ENCODE measurements at places on chromosomes 6 and 20.

DNA sequence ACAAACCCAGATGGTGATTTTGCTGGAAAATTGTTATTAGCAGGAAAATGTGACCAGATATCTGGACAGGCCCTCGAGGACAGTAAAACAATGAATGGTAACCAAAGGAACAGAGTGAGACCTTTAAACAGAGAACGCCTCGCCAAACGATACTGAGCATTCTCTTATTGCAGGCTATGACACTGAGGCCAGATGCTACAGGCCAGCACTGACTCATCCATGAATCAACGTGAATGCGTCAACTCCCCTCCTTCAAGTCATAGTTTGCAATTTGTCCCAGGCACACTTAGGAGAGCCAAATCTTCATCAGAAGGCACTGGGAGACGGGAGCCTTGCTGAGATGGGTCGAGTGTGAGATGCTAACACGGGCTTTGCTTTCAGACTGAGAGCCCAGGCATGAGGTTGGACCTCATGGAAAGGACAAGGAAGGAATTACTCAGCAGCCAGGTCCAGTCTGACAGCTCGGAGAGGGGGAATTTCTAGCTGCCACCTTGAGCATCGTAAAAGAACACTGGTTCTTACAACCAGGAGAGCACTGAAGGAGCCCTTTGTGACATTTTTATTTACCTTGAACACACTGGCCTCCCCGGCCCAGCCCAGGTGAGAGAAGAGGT is 60.7 kb downstream of the BMP7 start:
- DNase-seq = no peak

GRCh38 chr6:149452037-149452939 is 32.5 kb downstream of the ZC3H12D start:
- DNase-seq = no peak

GRCh38 chr6:47715782-47716181 is 17.4 kb downstream of the ADGRF4 start:
- no peak for DNase-seq

- no peak for DNase-seq
Measured at GRCh38 chr6:129890164-129890563, 29.0 kb upstream of the TMEM244 start.

DNA sequence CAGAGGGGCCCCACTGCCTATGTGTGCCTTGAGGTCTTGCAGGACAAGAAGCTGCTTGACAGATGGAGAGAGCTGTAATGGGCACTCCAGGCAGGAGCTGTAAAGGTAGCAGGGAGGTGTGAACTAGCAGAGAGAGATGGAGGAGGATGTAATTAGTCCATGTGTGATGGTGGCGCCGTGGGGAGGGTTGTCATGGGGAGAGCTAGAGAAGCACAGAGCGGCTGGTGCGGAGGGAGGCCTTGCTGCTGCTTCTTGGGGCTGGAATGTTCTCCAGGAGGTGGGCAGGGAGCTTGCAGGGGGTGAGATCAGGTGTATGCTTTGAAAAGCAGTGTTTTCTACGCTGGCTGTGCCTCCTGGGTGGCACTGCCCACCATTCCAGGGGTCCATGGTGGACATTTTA is 32.1 kb downstream of the APCDD1L start:
- DNase-seq = peak; percentile 32

GRCh38 chr6:12173181-12173580 is 117.0 kb upstream of the EDN1 start:
- no peak for DNase-seq

GRCh38 chr6:111484633-111484930 is 1.6 kb upstream of the REV3L start:
- no peak for DNase-seq

DNA sequence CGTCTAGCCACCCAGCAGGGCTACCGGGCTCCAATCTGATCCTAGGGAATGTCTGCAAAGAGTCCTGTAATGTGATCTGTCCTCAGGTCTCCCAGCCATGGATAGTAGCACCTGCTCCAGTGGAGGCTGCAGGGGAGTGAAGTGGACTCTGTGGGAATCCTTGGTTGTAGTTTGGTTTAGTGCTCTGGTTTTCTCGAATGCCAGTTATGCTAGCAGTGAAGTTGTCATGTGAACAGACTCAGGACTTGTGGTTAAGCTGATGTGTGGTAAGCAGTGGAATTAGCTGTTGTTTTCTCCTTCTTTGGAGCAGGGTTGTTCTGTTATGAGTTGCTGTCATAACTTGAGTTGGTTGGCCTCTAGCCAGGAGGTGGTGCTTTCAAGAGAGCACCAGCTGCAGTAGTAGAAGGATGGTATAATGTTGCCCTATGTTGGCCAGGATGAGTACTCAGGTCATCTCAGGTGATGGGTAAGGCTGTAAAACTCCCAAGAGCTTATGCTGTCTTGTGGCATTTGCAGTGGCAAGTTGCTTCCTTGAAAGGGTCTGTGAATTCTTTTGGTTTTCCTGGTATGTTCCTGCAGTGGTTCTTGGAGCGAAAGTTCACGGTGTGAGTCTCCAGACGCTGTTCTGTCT is 390.2 kb downstream of the UTRN start:
- DNase-seq = no peak

- DNase-seq = no peak
Measured at GRCh38 chr6:138824482-138825144, 28.7 kb downstream of the ECT2L start.

GRCh38 chr6:140816681-140817080 is 1316.0 kb upstream of the GJE1 start:
- no peak for DNase-seq

GRCh38 chr6:166286839-166287271 is 21.3 kb downstream of the PRR18 start:
- no peak for DNase-seq

- DNase-seq = no peak
Measured at GRCh38 chr6:36032261-36032660, 4.7 kb downstream of the MAPK14 start.

GRCh38 chr20:5606350-5606749 is 143.9 kb upstream of the SHLD1 start:
- DNase-seq = no peak

GRCh38 chr6:164991573-164991972 is 317.8 kb downstream of the C6orf118 start:
- no peak for DNase-seq

DNA sequence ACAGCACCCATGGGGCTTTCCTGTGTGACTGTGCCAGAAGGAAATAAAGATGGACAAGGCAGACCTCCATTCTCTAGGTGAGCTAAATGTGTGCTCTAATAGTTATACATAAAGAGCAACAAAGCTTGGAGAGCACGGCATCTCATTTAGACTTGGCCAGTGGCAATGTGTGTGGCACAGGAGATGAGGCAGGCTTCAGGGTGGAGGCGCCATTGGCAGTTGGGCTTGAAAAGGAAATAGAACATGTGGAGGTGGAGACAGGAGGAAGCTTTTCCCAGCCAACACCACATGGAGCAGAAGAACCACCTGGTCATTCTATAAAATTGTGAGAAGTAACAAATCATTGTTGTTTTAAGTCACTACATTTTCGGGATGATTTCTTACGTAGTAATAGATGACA is 3.6 kb upstream of the RALY start:
- no peak for DNase-seq

GRCh38 chr20:51931371-51931781 is 129.1 kb upstream of the SALL4 start:
- peak; percentile 79 for DNase-seq

- peak; percentile 47 for DNase-seq
Measured at GRCh38 chr20:3358676-3359340, 48.7 kb downstream of the DNAAF9 start.

DNA sequence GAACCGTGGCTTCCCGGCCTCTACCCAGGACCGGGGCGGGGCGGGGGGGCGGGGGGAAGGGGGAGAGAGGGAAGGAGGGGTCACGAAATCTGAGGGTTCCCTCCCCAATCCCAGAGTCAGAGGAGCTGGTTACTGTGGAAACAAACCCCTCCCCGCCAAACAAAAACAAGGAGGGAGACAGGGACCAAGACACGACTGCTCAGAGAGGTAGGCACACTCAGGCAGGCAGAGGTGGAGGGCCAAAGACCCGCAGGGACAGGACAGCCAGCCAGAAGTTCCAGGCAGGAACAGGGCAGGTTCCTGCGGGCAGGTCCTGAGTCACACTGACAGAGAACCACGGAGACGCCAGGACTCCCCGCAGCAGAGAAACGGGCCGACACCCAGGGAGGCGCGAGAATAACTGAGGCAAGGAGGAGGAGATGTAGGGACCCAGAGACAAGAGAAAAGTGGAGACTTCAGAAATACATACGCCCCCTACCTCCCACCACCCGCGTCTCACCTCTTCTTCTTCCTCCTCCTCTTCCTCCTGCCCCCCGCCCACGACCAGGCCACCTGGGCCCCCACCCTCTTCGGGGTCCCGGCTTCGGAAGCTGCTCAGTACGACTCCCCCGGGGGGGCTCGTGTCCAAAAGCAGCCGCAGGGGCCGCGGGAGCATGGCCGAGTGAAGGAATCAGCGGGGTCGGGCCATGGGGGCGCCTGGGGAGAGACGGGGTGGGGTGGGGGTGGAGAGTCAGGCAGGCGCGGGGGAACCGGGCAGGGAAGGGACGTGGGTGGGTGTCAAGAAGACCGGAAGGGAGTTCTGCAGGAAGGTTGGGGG is 578 bp downstream of the RGL2 start:
- peak; percentile 88 for DNase-seq

DNA sequence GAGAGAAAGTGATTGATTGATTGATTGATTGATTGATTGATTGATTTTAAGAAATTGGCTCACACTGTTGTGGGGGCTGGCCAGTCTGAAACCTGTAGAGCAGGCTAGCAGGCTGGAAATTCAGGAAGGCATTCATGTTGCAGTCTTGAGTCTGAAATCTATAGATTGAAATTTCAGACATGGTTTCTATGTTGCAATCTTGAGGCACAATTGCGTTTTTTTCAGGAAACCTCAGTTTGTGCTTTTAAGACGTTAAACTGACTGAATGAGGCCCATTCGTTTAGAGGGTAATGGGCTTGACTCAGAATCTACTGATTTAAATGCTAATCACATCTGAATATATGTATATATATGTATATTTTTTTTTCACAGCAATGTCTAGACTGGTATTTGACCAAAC is 106.3 kb downstream of the STXBP5 start:
- no peak for DNase-seq

DNA sequence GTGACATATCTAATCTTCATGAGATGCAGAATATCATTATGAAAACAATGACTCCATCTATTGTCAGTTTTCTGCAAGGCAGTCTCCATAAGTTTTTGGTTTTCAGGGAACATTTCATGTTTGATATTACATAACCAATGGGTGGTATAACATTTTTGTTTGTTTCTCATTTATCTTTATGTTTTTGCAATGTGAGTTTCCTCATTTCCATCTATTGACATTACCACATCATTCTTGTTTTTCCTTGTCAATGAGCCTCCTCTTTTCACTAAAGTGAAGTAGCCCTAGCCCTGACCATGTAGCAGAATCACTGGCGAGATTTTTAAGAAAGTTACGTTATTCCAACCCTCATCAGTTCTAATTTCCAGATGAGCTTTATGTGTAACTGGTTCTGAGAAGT is 4.4 kb downstream of the EFHC1 start:
- DNase-seq = no peak

- DNase-seq = no peak
Measured at GRCh38 chr6:105748737-105749161, 337.4 kb upstream of the PRDM1 start.

DNA sequence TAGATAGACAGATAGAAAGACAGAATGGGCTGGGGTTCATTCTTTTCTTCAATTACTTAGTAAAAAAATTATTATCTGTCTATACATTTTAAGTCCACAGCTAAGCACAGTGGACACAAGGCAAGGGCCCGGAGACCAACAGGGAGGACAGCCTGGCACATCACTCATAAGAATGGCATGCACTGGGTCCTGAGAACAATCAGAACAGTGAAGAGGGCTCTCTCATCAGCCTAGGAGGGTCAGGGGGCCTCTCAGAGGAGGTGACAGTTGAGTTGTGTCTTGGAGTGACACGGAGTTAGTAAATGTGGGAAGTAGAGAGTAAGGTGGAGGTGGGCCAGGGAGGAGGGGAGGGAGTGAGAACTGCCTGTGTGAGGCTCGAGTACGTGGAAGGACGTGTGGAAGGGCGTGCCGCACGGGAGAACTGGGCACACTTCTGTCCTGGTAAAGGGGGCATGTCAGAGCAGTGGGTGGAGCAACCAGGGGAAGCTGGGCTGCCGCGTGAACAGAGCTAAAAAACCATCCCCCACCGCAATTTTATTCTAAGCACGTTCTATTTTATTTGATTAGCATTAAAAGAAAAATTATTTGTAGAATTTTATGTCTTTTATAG is 45.1 kb upstream of the DSP start:
- DNase-seq = no peak

DNA sequence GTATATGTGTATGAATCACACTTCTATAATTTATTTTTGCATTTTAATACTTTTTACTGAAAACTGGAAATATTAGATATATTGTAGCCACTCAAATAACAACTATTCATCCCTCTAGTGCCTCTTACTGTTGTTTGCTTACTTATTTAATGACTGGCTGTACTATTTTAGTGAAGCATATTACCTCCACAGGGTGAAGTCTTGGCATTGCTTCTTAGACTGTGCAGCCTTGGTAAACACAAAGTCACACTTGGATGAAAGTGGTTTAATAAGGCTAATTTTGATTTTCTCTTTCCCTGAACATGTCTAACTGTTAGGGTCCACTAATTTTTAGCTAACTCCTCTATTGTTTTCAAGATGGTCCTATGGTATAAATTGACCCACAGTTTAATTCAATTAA is 1043.2 kb upstream of the ADGRB3 start:
- DNase-seq = no peak

DNA sequence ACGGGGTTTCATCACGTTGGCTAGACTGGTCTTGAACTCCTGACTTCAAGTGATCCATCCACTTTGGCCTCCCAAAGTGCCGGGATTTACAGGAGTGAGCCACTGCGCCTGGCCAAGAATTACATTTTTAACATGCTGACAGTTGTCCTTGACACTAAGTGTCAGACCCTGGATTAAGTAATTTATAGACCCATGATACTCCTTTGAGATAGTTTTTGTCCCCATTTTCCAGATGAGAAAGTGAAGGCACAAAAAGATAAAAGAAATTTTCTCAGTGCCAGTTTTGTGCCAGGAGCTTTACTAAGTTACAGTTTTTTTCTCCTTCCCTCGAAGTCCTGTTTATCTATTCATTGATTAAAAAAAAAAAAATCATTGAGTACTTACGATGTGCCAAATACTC is 9.8 kb upstream of the EDEM2 start:
- peak; percentile 9 for DNase-seq

DNA sequence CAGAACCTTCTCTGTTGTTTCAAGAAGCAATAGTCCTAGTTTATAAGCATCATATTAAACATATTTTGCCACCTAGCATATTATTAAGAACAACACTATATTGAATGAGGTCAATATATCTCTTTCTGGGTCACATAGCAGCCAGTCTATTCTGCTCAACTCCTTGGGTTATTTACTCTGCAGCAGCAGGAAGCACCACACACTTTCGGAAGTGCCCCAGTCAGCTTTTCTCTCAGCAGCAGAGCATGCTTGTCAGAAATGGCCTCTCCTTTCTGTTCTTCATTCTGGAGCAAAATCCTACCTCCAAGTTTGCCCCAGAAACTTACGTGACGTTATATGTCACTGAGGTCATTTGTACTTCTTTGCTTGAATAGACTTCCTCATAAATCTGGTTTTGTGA is 22.7 kb downstream of the CFAP206 start:
- no peak for DNase-seq
